ENCODE measurements at places on chromosomes 16 and 17. TPM values are rescaled to one million over a fixed set of nuclear protein-coding genes. Genes with fewer than 3 reads are reported as not detected.

CENPX gene
- polyA plus RNA-seq: 32.5 TPM

VTN gene
- 0.53 TPM for polyA plus RNA-seq

VAC14 gene
- polyA plus RNA-seq: 38.6 TPM

DNA sequence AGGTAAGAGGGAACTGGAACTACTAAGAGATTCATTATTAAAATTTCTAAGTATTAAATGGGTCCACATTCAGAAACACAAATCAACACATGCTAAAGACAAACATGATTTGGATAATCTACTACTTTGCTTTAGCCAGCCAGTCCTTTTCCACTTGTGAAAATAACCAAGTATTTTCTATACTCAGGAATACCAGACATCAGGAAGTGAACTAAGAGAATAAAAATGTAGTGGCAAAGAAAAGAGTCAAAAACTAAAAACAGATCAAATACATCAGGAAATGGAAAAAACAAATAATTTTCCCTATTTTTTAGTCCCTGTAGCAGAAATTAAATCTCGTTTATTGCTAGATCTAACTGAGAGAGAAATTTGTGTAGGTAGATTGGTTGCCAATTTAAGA, 78.0 kb downstream of the MYO1D start:
- DNase-seq: no peak

DNA sequence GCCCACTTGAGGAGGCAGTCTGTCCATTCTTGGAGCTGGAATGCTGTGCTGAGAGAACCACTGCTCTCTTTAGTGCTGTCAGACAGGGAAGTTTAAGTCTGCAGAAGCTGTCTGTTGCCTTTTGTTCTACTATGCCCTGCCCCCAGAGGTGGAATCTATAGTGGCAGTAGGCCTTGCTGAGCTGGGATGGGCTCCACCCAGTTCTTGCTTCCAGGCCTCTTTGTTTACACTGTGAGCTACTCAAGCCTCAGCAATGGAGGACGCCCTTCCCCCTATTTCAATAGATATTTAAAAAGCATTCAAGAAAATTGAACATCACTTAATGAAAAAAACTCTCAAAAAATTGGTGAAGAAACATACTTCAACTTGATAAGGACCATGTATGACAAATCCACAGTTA, 313.5 kb downstream of the PHKB start:
- DNase-seq: no peak

- DNase-seq: peak; percentile 18
Observed at GRCh38 chr17:64773836-64774761, 112.0 kb upstream of the SMURF2 start.

DNA sequence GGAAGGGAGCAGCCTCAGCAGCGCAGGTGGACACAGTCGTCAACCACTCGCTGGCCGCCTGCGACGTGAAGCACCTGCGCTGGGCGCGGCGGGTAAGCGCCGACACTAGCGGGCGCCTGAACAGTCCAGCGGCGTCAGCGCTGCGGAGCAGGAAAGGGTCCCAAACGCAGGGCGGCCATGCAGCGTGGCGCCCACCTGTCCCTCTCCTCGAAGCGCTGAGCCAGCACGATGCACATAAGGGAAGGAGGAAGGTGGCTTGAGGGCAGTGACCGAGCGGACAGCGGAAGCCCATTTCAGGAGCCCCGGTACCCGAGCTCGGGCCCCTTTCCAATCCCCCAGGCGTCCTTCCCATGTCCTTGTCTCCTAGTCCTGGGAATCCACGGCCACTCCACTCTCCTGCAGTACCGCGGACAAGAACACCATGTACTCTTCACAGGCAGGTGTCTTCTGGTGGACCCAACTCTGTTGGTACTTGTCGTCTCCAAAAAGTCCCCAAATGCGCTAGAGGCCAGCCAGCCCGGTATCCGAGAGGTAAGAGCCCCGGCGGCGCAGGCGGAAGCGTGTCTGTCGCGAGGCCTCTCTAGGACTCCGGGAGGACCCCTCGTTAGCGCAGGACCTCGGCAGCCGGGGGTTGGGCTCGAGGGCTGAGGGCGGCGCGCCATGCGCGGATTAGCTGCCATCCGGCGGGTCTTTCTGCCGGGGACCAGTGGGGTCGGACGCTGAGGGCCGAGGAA, 14.4 kb downstream of the ZNF232 start:
- no peak for DNase-seq

GRCh38 chr17:71558901-71559300, 561.9 kb upstream of the SOX9 start:
- no peak for DNase-seq

Measured in AG04450 (cell line).